ENCODE measurements at places on chromosomes 4 and X.

DNA sequence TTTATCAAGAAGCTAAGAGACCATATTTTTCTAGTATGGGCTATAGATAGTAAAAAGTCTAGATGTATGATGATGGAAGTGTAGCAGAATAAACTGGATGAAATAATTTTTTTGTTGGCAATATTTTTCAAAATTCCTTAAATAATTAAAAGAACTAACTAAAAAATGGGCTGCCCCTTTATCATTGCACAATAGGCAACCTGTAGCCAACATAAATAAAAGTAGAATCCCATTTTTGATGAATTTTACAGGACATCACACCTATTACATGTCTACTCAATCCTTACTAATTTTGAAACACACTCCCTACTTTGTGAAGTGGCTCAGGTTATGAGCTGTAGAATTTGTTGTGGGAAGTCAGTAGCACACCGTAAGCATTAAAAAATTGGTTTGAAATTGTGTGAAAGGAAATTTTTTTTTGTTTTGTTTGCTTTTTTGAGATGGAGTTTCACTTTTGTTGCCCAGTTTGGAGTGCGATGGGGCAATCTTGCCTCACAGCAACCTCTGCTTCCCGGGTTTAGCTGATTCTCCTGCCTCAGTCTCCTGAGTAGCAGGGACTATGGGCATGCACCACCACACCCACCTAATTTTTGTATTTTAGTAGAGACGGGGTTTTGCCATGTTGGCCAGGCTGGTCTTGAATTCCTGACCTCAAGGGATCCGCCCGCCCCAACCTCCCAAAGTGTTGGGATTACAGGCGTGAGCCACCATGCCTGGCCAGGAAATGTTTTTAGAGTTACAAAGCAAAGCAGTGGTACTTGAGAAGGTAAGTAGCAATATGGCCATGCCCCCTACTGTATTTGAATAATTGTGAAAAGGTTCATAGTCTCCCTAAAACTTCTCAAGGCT lies 8.9 kb upstream of the RUFY3 start:
- DNase-seq = no peak

DNA sequence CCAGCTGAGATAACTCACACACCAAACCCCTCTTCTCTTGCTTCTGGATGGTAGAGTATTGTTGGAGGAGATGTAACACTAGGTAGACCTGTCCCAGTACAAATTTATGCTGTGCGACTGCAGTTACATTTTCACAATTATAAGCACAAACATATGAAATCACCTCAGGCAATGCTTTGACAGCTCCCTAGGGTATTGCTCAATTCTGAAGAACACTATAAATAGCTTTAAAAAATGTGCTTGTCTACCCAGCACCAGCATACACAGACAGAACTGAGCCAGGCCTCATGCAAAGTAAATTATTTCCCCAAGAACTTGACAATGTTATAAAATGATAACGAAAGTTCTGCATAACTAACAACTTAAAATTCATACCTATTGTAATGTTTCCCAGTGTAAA lies 1999.1 kb upstream of the ADGRL3 start:
- no peak for DNase-seq

DNA sequence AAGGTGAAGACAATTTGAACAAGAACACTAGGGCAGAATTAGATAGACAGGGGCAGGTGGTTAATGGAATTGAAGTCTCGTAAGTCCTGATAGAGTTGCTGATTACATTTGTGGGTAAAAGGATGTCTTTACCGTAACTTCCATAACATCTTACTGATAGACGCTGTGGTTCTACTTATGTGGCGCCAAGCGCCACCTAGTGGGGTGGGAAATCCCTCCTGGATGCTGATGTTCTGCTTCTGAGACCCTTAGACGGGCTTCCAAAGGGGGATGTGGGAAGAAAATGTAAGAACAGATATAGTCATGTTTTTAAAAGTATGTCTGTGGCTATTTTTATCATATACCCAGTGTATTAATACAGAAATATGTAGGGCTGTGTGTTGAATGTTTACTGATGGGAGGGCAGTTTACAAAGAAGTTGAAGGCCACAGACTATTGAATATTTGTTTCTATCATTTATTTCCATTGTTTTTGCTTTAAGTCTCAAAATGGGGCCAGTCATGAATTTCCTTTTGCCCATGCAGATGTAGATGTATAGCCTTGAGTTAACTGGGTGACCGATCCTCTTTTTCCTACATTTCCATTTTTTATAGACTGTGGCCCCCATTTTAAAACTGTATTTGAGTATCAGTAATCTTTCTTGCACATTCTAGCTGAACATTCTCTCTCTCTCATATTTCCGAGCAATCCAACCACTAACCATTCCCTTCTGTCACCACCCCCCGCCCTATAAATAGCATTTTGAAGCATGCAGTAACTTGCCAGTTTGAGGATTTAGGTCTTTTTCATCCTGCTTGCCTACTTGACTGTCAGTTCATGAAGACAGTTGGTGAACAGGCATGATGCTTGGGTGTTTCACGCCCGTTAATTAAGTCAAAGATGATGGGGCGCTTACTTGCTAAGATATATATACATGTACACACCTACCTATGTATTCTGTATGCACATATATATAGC lies 12.1 kb upstream of the TLR8 start:
- DNase-seq = no peak

- DNase-seq = no peak
Observed at GRCh38 chr4:125991398-125991797, 676.6 kb downstream of the FAT4 start.

GRCh38 chr4:6523251-6523650 lies 50.8 kb upstream of the PPP2R2C start:
- no peak for DNase-seq

- no peak for DNase-seq
Observed at GRCh38 chr4:153988492-153989363, 199.8 kb upstream of the SFRP2 start.

DNA sequence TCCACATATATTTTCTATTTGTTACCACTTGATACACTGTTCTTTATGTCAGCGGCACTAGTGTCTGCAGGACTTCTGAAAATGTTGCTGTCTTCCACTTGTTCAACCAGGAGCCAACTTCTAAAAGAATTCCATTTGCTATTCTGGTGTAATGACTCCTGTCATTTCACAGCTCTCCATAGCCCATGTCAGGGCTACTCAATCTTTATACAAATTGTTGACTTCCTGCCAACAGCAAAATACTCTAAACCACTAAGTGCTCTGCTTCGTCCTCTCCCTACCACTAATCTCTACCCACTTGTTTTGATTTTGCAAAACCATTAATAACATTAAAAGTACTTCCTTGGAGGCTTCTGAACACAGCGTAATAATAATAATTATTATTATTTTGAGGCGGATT lies 7.2 kb downstream of the CTSO start:
- no peak for DNase-seq

GRCh38 chr4:188138227-188138626 lies 1.0 kb upstream of the TRIML1 start:
- DNase-seq = no peak

- DNase-seq = no peak
Observed at GRCh38 chrX:506341-506740, 119.6 kb upstream of the PPP2R3B start.

GRCh38 chr4:143286701-143287571 lies 49.7 kb upstream of the GAB1 start:
- no peak for DNase-seq

- no peak for DNase-seq
Observed at GRCh38 chr4:7857238-7857701, 82.4 kb downstream of the AFAP1 start.

GRCh38 chrX:109879991-109880390 lies 122.9 kb upstream of the TMEM164 start:
- DNase-seq = no peak

- DNase-seq = no peak
Observed at GRCh38 chr4:7719354-7720174, 220.1 kb downstream of the AFAP1 start.

- DNase-seq = no peak
Observed at GRCh38 chrX:1392376-1393068, 609 bp upstream of the SLC25A6 start.

GRCh38 chrX:2710041-2710840 lies 19.1 kb downstream of the CD99 start:
- no peak for DNase-seq

- DNase-seq = no peak
Observed at GRCh38 chr4:111074523-111075114, 451.7 kb upstream of the PITX2 start.

GRCh38 chrX:125507119-125507518 lies 187.4 kb downstream of the TEX13C start:
- DNase-seq = no peak

GRCh38 chr4:24583451-24584210 lies 723 bp downstream of the DHX15 start:
- DNase-seq = peak; percentile 20

DNA sequence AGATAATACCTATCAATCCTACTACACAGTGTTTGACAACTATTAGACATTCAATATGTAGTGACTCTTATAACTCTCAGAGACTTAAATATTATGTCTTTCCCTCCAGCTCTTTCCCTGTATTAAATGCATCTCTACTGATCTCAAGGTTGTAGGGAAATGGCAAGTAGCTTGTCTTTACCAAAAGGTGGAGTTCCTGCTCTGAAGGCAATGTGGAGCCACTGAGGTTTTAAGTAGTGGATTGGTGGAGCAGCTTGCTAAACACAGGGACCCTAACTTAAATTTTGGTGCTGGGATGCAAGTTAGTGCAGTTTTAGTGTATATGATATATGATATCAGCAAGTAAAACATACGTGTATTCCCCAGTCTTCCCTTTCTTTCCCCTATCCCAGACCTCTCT lies 13.1 kb downstream of the FNIP2 start:
- no peak for DNase-seq
